ENCODE measurements at places on chromosomes 4 and X. TPM values are rescaled to one million over a fixed set of nuclear protein-coding genes. Genes with fewer than 3 reads are reported as not detected.
A peak's percentile ranks its signal among the peaks of the same experiment; 100 is the strongest.

DNA sequence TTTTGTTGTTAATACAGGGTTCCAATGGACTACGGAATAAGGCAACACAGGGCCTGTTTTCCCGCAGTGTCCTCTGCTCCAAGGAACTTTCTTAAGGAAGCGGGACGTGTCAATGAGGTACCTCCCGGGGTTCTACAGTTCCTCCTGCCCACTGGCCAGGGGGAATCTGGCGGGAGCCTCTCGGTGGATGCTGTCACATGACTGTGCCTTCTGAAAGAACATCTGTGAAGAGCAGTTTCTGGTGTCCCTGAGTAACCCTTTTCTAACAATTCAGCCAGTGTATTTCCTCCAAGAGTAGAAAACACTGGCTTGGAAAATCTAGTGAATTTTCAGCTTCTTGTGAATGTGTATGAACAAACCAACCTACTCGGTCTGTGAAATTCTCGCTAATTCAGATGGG, 32.7 kb downstream of the MFAP3L start:
- H3K27me3 ChIP-seq = no peaks in the 10 kb centered on the region
- no peak overlapping the region for H3K4me3 ChIP-seq
- no peaks in the 10 kb centered on the region for H3K4me1 ChIP-seq
- H3K36me3 ChIP-seq = no peaks in the 10 kb centered on the region

USP17L24 gene
- not detected for total RNA-seq

DNA sequence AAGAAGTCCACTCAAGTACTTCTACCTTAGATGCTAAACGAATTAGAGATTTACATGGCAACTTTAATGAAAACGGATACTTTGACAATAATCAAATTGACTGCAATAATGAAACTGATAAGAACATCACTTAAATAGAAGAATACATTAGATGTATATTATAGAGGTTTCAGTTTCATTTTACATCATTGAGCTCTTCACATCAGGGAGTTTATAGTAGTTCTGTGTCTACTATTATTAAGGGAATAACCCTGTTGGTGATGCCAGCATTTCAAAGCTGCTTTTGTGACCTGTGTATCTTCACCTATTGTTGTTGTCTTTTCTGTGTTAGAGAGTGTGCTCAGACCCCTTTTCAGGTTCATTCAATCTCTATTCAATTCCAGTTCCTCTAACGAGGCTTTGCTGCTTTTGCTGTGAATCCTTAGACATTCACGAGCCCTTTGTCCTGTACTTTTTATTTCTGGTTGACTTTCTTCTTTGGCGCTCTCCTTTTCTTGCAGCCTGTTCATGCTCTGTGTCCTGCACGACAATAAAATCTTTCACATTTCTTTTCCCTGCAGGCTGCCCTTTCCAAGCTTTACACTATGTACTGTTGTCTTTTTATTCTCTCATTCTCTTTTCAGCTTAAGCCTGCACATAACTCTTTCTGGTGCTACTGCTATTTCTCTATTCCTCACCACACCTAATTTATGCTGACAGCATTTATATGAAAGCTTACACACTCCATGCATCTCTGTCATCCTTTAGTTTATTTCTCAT, 232.1 kb downstream of the CPE start:
- no peak overlapping the region for H3K27ac ChIP-seq
- peak overlapping the region; percentile 56 for H3K4me3 ChIP-seq
- DNase-seq = no peak
- H3K27me3 ChIP-seq = peaks cover 2% of the 10 kb centered on the region
- peaks cover 14% of the 10 kb centered on the region for H3K4me1 ChIP-seq

AFP gene
- total RNA-seq = not detected

GAGE12J gene
- not detected for total RNA-seq

DNA sequence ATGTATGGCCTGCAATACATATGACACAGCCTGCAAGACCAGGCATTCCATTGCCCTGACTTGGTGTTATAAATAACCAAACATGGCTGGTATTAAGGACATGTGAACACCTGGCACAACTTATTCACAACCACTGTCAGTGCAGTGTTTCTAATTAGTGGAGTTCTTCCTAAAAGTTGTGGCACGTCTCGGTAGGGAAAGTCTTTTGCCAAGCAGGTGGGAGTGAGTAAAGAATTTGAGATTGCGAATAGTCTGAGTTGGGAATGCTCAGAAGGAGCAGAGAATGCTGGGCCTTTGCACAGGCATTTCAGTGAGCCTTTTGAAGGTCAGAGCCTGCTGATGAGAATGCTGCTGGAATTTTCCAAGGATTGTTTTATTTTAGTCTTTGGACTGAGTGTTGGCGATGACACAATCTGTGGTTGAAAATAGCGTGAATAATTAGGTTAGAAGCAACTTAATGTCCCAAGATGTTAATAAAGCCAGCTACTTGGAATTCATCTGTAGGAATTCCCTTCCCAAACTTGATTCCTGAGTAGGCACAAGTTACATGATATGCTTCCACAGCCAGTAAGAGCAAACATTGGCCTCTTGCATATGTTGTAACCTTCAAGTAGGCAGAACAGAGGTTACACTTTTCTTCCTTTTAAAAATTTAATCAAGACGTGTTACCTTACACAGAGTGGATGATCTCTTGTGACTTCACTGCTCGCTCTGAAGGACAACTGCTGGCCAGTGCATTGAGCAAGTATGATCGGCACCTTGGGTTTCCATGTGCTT, 83.6 kb upstream of the PGRMC2 start:
- H3K4me3 ChIP-seq = no peak overlapping the region
- DNase-seq = no peak
- H3K4me1 ChIP-seq = peaks cover 9% of the 10 kb centered on the region

RTL3 gene
- not detected for total RNA-seq

UGT2A1 gene
- not detected for total RNA-seq

GRCh38 chr4:159481936-159482335, 379.1 kb downstream of the RAPGEF2 start:
- DNase-seq = no peak
- peaks cover 36% of the 10 kb centered on the region for H3K27me3 ChIP-seq
- H3K4me3 ChIP-seq = no peak overlapping the region
- no peaks in the 10 kb centered on the region for H3K36me3 ChIP-seq

- no peak overlapping the region for H3K27ac ChIP-seq
- DNase-seq = no peak
- H3K4me1 ChIP-seq = no peaks in the 10 kb centered on the region
- H3K4me3 ChIP-seq = no peak overlapping the region
- peaks cover 4% of the 10 kb centered on the region for H3K27me3 ChIP-seq
These were observed 1132.4 kb downstream of the RAPGEF2 start for GRCh38 chr4:160235285-160235684.

GLRB gene
- 19.4 TPM for total RNA-seq

ZDHHC15 gene
- 0.08 TPM for total RNA-seq

CLIC2 gene
- 0.99 TPM for total RNA-seq

DNA sequence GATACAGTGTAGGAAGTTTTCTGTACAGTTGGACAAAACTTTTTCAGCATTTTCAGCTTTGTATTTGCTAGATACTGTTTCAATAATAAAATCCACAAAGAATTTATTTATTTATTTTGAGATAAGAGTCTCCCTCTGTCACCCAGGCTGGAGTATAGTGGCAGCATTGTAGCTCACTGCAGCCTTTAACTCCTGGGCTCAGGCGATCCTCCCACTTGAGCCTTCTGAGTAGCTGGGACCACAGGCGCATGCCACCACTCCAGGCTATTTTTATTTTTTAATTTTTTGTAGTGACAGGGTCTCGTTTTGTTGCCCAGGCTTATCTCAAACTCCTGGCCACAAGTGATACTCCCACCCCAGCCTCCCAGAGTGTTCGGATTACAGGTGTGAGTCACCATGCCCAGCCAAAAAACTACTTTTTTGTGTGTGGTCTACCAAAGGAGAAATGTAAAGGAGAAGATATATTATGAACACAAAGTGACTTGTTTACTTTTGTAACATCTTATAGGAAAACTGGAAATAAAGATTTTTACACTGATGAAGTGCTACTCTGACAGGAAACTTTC, 13.0 kb upstream of the SOWAHD start:
- H3K36me3 ChIP-seq = no peaks in the 10 kb centered on the region
- DNase-seq = no peak
- no peaks in the 10 kb centered on the region for H3K27me3 ChIP-seq

GAGE2A gene
- total RNA-seq = not detected

LUZP4 gene
- total RNA-seq = not detected

MGARP gene
- total RNA-seq = 5.2 TPM

APELA gene
- total RNA-seq = not detected

- H3K36me3 ChIP-seq = no peaks in the 10 kb centered on the region
- peaks cover 2% of the 10 kb centered on the region for H3K27me3 ChIP-seq
- H3K4me3 ChIP-seq = no peak overlapping the region
- no peak overlapping the region for H3K27ac ChIP-seq
These were observed 403.0 kb upstream of the HS3ST1 start for GRCh38 chr4:11831739-11832138.

DNA sequence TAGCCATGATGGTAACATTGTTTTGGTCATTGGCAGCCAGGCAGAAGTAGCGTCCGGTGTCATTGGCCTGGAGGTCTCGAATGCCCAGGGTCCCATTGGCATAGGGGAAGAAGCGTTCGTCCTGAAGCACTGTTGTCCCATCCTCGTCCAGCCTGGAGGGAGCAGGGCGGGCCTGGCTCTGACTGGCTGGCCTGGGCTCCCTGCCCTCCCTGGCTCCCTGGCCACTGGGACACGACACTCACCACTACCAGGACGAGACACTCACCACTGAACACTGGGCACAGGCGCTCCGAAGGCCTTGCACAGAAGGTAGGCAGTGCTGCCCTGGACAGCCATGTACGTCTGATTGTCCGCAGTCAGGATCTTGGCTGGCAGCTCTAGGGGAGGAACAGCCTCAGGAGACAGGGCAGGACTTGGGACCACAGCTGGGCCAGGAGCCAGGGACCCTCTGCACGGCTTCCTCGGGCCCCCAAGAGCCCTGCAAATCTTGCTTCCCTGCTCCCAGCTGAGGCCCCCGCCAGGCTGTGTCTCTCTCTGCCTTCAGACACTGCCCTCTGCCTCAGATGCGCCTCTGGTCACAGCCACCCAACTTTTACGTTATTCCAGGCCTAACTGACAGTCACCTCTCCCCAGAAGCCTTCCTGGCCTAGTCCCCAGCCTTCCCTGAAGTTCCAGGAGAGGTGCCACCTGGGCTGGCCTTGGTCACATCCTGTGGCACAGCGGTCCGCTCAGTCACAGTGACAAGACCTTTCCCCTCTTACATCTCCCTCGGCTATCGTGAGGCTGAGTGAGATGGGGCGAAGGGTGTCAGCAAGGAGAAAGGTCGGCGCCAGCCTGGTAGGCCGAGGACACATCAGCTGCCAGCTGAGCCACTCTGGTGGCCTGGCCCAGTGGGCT, 17.1 kb downstream of the L1CAM start:
- H3K4me1 ChIP-seq = no peaks in the 10 kb centered on the region
- no peaks in the 10 kb centered on the region for H3K36me3 ChIP-seq
- no peaks in the 10 kb centered on the region for H3K27me3 ChIP-seq
- no peak overlapping the region for H3K27ac ChIP-seq

EFHC2 gene
- not detected for total RNA-seq

DNA sequence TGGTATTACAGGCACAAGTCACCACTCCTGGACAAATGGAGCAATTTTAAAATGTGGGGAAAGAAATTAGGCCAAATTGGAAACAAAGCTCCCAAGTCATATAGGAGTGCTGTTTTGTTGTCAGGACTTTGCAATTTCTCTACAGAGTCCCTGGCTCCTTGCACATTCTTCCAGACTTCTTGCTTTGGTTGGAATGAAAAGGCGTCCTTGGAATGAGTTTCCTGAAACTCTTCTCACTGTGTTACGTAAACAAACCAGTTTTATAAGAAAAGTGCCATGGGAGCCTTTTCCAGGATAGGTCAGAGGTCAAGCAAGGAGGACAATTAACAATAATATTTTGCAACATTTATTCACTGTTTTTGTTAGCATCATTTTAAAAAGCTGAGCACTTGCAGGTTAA, 32.4 kb upstream of the KIT start:
- no peak overlapping the region for H3K4me3 ChIP-seq
- peak overlapping the region; percentile 27 for H3K27ac ChIP-seq
- peaks cover 15% of the 10 kb centered on the region for H3K4me1 ChIP-seq
- no peak for DNase-seq
- H3K36me3 ChIP-seq = no peaks in the 10 kb centered on the region

GRCh38 chr4:185305979-185306442, 89.7 kb downstream of the LRP2BP start:
- H3K27me3 ChIP-seq = no peaks in the 10 kb centered on the region
- peaks cover 31% of the 10 kb centered on the region for H3K4me1 ChIP-seq
- H3K36me3 ChIP-seq = peaks cover 27% of the 10 kb centered on the region
- H3K27ac ChIP-seq = peak overlapping the region; percentile 82

IL3RA gene
- not detected for total RNA-seq

GRCh38 chr4:6582889-6583490, 8.0 kb downstream of the MAN2B2 start:
- DNase-seq = no peak
- peaks cover 19% of the 10 kb centered on the region for H3K36me3 ChIP-seq
- H3K27ac ChIP-seq = no peak overlapping the region
- H3K4me3 ChIP-seq = no peak overlapping the region
- H3K4me1 ChIP-seq = no peaks in the 10 kb centered on the region

GRCh38 chr4:183765251-183765911, 106.3 kb downstream of the TRAPPC11 start:
- no peak for DNase-seq
- H3K36me3 ChIP-seq = no peaks in the 10 kb centered on the region
- peaks cover 11% of the 10 kb centered on the region for H3K27me3 ChIP-seq
- no peak overlapping the region for H3K4me3 ChIP-seq
- no peak overlapping the region for H3K27ac ChIP-seq
- H3K4me1 ChIP-seq = peaks cover 4% of the 10 kb centered on the region

DNA sequence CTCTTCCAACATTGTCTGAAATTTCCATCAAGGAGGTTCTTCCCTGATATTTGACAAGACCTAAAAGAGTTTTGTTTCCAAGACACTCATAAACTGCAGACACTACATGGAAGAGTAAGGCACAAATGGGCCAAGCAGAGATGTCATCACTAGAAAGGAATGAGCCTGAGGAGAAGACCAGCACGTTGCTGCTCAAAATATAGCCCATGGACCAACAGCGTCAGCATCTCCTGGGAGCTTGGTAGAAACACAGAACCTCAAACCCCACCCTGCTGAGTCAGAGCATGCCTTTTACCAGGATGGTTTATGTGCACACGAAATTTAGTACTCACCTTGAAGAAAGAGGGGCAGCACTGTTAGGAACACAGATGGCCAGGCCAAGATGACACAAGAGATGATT, 128.7 kb upstream of the MID1 start:
- H3K27ac ChIP-seq = no peak overlapping the region
- no peaks in the 10 kb centered on the region for H3K36me3 ChIP-seq
- no peak for DNase-seq
- H3K4me3 ChIP-seq = no peak overlapping the region

- H3K4me3 ChIP-seq = no peak overlapping the region
- no peaks in the 10 kb centered on the region for H3K36me3 ChIP-seq
These were observed 168.5 kb upstream of the STK26 start for GRCh38 chrX:131854581-131854980.

- H3K4me1 ChIP-seq = no peaks in the 10 kb centered on the region
- no peak overlapping the region for H3K4me3 ChIP-seq
- DNase-seq = no peak
- peaks cover 19% of the 10 kb centered on the region for H3K27me3 ChIP-seq
- no peak overlapping the region for H3K27ac ChIP-seq
These were observed 138.8 kb downstream of the DTHD1 start for GRCh38 chr4:36420111-36420679.

GC gene
- total RNA-seq = not detected

Data from osteocyte (in vitro differentiated cells).